ENCODE measurements at places on chromosomes 16 and 17.
A peak's percentile ranks its signal among the peaks of the same experiment; 100 is the strongest.

DNA sequence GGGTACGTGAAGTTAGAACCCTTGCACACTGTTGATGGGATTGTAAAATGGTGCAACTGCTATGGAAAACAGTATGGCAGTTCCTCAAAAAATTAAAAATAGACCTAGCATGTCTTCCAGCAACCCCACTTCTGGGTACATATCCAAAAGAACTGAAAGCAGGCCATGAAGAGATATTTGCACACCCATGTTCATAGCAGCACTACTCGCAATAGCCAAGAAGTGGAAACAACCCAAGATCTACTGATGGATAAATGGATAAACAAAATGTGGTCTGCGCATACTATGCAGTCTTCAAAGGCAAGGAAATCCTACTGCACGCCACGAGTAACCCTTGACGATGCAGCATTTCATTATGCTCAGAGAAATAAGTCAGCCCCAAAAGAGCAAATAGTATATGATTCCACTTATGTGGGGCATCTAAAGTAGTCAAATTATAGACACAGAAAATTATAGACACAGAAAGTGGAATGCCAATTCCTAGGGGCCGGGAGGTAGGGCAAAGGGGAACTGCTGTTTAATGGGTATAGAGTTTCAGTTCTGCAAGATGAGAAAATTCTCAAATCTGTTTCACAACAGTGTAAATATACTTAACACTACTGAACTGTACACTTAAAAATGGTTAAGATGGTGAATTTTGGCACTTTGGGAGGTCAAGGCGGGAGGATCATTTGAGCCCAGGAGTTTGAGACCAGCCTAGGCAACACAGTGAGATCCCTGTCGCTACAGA is 17.2 kb downstream of the CORO7 start:
- DNase-seq = no peak

- DNase-seq = no peak
Observed at GRCh38 chr17:11953924-11954323, 43.4 kb downstream of the ZNF18 start.

GRCh38 chr17:31198026-31198425 is 99.0 kb downstream of the OMG start:
- DNase-seq = no peak

- peak; percentile 7 for DNase-seq
Observed at GRCh38 chr16:51971184-51971583, 575.8 kb downstream of the TOX3 start.

DNA sequence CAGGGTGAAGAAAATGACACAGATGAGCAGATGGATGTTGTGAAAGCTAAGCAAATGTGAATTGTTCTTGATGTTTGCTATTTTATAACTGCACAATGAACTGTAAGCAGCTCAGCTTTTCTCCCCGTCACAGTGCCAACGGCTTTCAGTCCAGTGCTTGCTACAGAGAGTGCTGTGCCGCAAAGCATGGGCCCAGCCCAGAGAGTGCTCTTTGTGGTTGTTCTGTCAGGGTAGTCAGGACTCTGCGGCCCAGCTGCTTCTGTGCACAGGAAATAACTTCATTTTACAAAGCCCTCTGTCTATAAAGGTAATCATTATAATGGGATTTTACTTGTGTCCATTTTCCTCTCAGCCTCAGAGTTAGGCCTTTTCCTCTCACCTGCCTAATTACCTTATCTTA is 39.1 kb downstream of the CDRT15 start:
- DNase-seq = no peak

GRCh38 chr17:26962255-26963162 is 331.4 kb upstream of the WSB1 start:
- no peak for DNase-seq

DNA sequence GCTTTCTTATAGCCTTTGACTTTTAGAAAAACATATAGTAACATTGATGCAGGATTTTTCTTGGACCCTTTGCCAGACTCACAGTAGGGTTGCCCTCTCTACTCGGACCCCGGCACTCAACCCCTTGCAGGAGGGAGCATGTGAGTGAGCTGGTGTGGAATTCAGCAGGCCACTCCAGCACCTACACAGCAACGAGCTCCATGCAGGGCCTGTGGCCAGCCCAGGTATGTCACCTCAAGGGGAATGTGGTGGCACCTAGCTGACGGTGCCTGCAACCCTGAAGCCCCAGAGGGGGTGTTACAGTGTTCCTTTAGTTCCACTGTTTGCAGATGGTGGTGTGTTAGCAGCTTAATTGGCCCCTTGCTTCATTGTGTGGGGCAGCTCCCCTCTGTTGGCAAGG is 414.9 kb downstream of the KCNJ2 start:
- no peak for DNase-seq

DNA sequence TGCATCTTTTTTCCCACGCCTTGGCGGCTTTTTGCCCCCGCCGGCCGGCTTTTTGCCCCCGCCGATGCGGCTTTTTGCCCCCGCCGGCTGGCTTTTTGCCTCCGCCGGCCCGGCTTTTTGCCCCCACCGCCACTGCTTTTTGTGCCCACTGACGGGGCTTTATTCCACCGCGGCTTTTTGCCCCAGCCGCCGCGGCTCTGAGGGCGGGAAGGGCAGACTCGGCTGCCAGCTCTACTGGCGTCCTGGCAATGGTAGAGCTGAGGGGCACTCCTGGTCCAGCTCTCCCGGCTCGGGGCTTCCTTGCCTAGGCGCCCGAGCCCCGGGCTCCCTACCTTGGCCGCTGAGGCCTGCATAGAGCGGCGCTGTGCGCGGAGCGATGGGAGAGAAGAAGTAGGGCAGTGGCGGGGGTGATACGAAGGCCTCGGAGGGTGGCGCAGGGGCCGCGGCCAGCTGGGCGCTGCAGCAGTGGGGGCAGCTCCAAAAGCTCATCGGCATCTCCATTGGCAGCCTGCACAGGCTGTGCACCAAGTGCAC is 591.4 kb downstream of the TP53TG3F start:
- DNase-seq = no peak

DNA sequence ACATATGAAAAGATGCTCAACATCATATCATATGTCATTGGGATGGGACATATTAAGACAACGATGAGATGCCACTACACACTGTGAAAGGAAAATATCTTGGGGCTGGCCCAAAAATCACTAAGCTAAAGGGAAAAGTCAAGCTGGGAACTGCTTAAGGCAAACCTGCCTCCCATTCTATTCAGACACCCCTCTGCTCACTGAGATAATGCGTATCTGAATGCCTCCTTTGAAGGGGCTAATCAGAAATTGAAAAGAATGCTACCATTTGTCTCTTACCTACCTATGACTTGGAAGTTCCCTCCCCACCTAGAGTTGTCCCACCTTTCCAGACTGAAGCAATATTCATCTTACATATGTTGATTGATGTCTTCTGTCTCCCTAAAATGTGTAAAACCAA is 11.2 kb upstream of the TRIM25 start:
- no peak for DNase-seq

GRCh38 chr17:29682054-29682453 is 59.3 kb upstream of the CORO6 start:
- DNase-seq = no peak

- peak; percentile 50 for DNase-seq
Observed at GRCh38 chr17:50841949-50842354, 6.6 kb downstream of the WFIKKN2 start.

DNA sequence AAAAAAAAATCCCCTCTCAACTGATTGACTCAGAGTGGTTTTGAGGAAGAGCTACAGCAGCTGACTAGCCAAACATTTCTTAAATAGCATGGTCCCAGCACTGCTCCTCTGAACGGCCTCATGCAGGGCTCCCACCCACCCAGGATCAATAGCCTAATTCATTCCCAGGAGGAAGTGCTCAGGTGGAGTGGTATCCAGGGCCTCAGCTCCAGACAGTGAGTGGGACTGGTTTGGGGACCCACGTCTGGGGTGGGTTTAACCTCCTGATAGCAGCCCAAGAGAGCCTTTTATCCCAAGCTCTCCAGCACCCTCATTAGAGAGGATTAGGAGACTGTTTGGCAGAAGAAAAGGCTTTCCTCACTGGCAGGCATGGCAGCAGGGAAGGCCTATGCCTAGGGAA is 68.5 kb upstream of the CDH5 start:
- DNase-seq = no peak

DNA sequence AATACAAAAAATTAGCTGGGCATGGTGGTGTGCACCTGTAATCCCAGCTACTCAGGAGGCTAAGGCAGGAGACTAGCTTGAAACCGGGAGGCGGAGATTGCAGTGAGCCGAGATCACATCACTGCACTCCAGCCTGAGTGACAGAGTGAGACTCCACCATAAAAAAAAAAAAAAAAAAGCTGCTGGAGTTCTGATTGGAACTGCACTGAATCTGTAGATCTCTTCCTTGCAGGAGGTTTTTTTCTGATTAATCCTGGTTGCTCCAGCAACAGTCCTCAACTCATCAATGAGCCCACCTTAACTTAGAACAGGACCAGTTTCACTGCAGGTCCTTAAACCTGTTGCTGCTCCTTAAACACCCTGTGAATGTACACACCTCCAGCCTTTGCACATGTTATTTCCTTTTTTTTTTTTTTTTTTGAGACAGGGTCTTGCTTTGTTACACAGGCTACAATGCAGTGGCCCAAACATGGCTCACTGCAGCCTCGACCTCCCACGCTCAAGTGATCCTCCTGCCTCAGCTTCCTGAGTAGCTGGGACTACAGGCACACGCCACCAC is 1.6 kb upstream of the ODAD4 start:
- no peak for DNase-seq

- no peak for DNase-seq
Observed at GRCh38 chr16:87713451-87714229, 52.1 kb downstream of the KLHDC4 start.

GRCh38 chr17:37488607-37489196 is 989 bp upstream of the DUSP14 start:
- DNase-seq = peak; percentile 46

DNA sequence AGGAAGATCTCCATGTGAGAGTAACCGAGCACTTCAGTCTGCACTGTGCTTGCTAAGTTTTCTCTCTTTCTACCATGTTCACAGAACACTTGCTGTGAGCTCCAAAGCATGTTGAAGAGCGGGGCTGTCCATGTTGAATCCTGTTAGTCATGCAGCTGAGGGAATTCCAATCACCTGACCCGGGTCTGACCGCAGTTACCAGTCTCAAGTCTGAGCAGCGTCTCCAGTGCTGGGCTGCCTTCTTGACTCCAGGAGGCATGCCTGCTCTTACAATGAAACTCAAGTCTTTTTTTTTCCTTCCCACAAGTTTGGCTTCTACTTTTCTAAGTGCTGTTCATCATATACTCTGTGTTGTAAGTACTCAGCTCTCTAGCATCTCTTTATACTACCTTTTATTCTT is 44.3 kb downstream of the HOXB1 start:
- no peak for DNase-seq

- DNase-seq = no peak
Observed at GRCh38 chr17:46010597-46011186, 11.6 kb downstream of the STH start.

DNA sequence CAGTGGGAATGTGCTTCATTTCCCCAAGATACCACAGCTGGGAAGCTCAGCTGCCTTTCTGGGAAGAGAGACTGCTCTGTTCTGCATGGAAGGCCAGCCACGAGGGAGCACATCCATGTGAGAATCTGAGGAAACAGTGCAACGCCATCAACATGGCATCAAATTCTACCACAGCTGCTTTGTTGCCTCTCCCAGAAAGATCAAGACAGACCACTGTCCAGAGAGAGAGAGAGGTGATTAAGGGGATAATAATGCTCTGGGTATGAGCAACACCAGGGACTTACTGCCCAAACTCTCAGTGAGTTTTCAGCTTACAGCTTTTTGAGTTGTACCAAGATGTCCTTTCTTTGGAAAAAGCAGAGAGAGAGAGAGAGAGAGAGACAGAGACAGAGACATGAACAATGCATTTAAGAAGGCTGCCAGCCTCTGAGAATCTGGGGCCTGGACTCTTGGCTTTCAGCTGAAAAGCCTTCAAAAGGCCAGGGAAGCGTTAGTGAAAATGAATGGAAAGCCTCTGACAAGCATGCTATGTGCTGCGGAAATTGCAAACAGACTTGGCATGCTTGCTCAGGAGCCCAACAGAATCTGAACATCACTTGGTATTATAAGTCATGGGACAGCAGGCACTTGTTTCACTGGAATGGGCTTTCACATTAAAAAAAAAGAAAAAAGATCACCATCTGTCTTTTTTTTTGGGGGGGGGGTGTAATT is 223.1 kb downstream of the MAP2K6 start:
- DNase-seq = no peak

DNA sequence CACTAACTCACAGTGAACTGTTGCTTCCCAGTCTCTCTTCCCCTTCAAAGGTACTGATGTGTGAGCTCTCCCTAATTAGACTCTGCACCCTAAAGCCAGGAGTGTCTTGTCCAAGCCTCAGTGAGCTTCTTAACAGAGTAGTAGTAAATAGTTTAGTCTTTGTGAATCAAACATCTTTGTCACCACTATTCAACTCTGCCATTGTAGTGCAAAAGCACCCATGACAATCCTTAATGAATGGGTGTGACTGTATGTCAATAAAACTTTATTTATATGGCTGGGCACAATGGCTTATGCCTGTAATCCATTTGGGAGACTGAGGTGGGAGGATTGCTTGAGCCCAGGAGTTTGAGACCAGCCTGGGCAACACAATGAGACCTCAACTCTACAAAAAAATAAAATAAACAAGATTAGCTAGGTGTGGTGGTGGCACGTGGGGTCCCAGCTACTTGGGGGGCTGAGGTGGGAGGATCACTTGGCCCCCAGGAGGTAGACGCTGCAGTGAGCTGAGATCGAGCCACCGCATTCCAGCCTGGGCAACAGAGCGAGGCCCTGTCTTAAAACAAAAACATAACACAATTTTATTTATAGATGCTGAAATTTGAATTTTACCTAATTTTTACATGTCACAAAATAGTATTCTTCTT is 45.5 kb upstream of the TNRC6A start:
- DNase-seq = no peak

DNA sequence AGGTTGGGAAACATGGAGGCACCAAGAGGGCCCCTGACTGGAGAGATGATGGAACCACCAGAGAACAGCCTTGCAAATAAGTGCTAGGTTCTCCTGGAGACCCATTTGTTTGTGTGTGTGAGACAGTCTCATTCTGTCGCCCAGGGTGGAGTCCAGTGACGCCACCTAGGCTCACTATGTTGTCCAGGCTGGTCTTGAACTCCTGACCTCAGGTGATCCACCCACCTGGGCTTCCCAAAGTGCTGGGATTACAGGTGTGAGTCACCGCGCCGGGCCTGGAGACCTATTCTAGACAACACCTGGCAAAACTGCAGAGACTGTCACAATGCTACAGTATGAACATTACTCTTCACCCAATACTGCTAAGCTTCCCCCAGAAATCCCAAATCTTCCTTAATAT is 1.5 kb downstream of the NPLOC4 start:
- DNase-seq = no peak

GRCh38 chr17:68152161-68152571 is 95.7 kb upstream of the AMZ2 start:
- DNase-seq = no peak

- DNase-seq = no peak
Observed at GRCh38 chr17:4490637-4491061, 8.0 kb upstream of the SPNS2 start.

Data from NCI-H2171 (cell line).